Left renal pelvis (tissue), 4 donors: ENCODE measurements at places on chromosomes 2 and 18.

DNA sequence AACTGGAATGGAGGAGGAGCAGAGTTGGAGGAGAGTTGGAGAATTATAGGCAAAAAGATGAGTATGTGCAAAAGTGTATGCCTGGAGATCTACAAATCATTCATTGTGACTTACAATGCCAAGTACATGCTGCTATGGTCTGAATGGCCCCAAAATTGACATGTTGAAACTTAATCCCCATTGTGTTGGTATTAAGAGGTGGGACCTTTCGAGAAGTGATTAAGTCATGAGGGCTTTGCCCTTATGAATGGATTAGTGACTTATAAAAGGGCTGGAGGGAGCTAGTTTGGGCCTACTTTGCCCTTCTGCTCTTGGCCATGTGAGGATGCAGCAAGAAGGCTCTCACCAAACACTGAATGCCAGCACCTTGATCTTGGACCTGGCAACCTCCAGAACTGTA lies 6.3 kb upstream of the RBMS1 start:
- DNase-seq = no peak

GRCh38 chr2:6972067-6972710 lies 55.0 kb downstream of the RNF144A start:
- no peak for DNase-seq

- DNase-seq = peak; percentile 4
Observed at GRCh38 chr2:165970663-165971062, 17.1 kb upstream of the TTC21B start.

DNA sequence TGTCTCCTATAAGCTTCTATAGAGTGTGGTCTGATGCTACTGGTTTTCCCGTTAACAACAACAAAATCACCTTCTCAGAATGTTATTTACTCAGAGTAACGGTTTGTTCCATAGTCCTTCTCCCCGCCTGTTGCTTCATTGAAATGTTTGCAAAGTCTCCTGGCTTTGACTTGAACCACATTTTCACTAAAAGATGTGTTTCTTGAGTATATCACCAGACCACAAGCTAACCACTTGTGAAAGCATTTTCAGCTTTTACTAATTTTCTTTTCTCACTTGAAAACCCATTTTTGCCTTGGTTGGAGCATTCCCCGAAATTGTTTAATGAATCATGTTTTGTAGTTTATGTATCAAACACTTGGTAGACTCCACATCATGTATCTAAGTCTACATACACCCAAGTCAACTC lies 121.2 kb downstream of the DPP4 start:
- DNase-seq = no peak

- DNase-seq = no peak
Observed at GRCh38 chr2:233867993-233868532, at the start of gene MSL3B. Gene MSL3B, minus strand, starts transcription at chr2:233868386.

DNA sequence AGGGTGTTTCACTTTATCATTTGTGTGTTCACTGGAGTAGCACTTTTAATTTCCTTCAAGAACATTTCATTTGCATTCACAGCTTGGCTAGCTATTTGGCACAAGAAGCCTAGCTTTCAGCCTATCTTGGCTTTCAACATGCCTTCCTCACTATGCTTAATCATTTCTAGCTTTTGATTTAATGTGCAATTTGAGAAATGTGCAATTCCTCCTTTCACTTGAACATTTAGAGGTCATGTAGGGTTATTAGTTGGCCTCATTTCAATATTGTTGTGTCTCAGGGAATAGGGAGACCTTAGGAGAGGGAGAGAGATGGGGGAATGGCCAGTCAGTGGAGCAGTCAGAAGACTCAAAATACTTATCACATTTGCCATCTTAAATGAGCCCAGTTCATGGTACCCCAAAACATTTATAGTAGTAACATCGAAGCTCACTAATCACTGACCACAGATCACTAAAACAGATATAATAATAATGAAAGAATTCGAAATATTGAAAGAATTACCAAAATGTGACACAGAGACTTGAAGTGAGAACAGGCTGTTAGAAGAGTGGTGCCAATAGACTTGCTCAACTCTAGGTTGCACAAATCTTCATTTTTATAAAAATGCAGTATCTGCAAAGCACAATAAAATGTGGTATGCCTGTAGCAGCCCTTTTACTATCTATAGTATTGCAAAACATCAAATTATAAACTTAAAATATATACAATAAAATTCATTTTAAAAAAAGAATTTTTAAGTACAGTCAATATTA lies 561.2 kb downstream of the METTL4 start:
- no peak for DNase-seq

- DNase-seq = no peak
Observed at GRCh38 chr2:140586379-140586778, 1544.4 kb downstream of the LRP1B start.

DNA sequence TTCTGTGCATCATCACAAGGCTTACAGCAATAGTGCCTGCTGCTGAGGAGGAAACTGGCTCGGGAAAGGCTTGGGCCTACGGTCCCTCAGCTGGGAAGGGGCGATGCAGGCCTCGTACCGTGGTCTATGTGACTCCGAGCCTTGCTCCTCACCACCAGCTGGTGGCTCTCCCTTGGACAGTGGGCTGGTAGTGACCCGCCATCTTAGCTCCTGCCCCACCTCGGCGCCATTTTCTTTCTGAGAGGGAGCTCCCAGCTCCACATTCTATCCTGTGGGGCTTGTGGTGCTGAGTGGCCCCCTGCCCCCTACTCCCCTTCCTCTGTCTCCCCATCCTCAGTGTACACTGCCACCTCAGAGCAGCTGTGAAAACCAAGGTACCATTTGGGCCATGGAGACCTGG lies 255.7 kb downstream of the KLHL29 start:
- no peak for DNase-seq

- DNase-seq = no peak
Observed at GRCh38 chr2:232322560-232323327, 55.8 kb upstream of the ALPP start.

DNA sequence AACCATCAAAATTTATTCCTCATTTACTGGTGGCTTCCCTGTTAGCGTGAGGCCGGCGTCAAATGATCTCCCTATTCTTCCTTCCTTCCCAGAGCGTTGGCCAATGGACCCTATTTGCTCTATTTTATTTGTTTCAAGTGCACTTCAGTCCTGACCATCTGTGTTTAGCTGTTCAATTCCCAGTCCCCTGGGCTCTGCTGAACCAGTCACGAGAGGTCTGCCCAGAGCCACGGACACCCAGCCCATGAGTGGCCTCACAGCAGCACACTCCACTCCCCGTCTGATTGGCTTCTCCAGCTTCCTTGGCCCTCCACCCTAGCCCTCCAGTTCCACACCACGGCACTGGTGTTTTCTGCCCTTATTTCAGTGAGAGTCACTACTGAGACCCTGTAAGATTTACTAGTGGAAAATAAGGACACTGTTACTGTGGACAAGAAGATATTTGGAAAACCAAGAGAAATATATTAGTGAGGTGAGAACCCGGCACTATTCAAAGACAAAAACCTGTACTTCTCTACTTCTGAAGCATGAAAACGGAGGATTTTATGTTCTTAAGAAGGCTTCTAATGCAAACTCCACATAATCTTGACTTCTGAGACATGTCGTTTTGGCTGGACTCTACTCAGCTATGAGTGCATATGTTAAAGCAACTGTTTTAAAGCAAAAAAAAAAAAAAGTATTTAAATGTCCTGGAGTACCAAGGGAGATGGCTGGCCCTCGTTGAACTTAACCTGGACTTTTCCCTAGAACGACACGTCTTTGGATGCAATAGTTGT lies 86.6 kb downstream of the COL6A3 start:
- DNase-seq = no peak

GRCh38 chr2:216083464-216084281 lies 2.0 kb downstream of the TMEM169 start:
- no peak for DNase-seq

DNA sequence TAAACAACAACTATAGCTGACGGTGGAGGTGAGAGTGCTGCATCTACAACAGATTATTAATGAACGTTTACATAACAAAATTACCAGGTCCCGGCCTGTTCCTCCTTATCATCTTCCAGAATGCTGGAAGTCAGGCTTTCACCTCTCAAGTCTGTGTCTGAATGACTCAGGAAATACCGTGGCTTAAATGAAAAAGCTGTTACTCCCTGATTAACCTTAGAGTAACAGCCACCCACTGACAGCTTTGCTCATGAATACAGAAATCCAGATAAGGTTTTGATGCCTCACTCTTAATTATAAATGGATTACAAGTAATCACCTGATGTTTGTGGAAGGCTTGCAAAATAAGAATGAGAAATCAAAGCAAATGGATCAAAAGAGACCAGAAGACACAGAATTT lies 885.3 kb upstream of the CELF4 start:
- no peak for DNase-seq

DNA sequence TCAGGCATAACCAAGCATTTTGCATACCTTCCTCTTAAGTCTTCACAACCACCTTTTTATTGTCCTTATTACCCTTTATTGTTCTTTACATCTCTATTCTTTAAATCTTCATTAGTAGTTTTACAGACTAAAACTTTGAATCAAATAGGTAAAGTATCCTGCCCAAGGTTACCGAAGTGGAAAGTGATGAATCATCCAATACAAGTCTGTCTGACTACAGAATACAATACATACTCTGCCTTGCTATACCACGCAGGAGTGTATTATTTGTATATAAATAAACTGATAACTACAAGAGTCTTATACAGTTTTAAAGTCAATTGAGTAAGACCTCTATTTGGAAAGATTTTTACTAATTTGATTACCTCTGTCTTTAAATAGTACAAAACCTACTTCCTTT lies 196.0 kb downstream of the ZEB2 start:
- DNase-seq = no peak

GRCh38 chr18:8766559-8767293 lies 61.4 kb downstream of the MTCL1 start:
- no peak for DNase-seq

DNA sequence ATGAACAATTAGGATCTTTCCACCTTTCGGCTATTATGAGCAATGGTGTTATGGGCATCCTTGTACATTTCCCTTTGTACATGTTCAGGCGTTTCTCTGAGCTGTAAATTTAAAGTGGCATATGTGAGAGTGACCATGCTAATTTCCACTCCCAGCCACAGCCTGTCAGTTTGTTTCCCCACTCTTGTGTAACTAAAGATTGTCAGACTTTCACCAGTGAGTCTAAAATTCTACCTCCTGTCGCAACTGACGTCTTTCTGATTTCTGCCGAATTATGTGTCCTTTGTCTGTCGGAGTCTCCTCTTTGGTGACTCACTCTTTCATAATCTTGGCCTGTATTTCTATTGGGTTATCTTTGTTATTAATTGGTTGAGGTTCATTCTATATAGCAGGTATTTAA lies 50.7 kb downstream of the TRAPPC12 start:
- DNase-seq = no peak

DNA sequence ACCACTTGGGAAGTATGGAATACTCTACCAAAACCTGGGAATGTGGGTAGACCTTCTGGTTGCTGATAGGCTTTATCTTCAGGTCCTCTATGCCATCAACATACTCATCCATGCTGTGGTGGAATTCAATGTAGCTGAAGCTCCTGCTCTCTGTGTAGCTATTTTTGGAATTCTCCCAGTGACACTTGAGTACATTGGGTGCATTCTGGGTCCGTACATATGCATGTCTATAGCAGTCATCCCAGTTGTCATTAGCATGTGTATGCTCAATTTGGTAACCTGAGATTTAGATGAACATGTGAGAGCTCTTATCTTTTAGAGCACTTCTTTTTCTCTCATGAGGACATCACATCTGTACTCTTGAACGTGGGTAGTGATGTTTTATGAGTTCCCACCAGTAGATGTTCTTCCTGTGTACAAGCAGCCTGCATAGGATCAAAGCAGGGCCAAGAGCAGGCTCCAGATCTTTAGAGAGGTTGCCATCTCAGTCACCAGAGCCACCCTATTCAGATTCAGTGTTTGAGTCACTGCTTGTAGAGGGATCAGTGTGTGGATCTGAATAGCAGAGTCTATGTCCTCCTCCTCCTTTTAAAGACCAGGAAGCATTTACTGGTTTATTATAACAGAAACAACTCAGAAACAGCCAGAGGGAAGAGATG lies 65.9 kb downstream of the MGAT5 start:
- no peak for DNase-seq
